ENCODE measurements at places on chromosomes 3 and 15. TPM values are rescaled to one million over a fixed set of nuclear protein-coding genes. Genes with fewer than 3 reads are reported as not detected.

Gene MUC13
- polyA plus RNA-seq = not detected

Gene PLAAT1
- polyA plus RNA-seq = 0.45 TPM

Gene MYL3
- polyA plus RNA-seq = 25.7 TPM

DNA sequence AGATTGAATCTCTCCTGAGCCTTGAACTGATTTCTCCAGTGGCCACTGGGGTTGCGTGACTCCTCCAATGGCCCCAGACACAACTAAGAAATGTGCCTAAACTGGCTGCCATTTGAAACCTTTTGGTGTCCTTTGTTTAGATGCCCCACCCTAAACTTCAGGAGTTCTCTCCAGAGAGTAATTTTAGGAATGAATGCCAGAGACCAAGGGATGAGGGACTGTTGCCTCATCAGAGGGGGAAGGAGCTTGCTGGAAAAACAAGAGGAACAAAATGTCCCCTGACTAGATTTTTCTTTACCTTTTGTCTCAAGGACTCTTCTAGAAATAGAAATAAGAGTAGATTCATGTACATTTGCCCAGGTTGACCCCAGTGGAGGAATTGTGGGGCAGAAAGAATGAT lies 8.1 kb upstream of the ADPRH start:
- no peak for DNase-seq

GRCh38 chr15:40444736-40445135 lies 4.0 kb downstream of the BAHD1 start:
- no peak for DNase-seq

- DNase-seq = peak; percentile 49
Measured at GRCh38 chr15:82530606-82531379, 9.5 kb downstream of the RPS17 start.

DNA sequence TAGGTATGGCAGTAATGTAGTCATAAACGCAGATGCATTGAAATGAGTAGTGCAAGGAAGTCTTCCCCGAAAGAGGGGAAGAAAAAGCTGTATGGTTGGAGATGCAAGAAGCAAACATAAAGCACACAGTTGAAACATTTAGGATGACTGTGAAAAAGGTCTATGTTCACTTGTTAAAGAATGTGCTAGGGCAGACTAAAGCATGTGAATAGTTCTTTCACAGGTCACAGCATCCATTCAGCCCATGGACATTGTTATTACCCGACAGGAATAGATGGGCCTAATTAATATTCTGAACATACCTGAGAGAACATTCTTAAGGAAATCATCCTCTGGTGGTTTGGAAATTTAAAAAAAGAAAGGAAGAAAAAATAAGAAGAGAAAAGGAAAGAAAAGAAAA lies 595.2 kb downstream of the ZIC1 start:
- no peak for DNase-seq

GRCh38 chr3:180082699-180083098 lies 46.0 kb upstream of the PEX5L start:
- DNase-seq = no peak

GRCh38 chr3:55405436-55405835 lies 81.7 kb downstream of the WNT5A start:
- no peak for DNase-seq

DNA sequence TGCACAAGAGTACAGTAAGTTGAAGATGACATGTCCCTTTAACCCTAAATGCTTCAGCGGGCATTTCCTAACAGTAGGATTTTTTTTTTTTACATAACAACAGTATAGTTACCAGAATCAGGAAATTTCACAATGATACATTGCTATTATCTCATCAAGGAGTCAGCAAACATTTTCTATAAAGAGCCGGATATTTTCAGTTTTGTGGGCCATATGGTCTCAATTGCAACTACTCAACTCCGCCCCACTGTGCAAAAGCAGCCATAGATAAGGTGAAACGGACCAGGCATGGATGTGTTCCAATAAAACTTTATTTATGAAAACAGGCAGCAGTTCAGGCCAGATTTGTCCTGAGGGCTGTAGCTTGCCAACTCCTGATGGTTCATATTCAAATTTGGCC lies 130.6 kb downstream of the SMAD6 start:
- no peak for DNase-seq

All from right lung (tissue), 10 donors.